ENCODE measurements at places on chromosomes 4 and X. TPM values are rescaled to one million over a fixed set of nuclear protein-coding genes. Genes with fewer than 3 reads are reported as not detected.

GRCh38 chr4:5220028-5220427 lies 168.7 kb downstream of the STK32B start:
- no peak for DNase-seq

GRCh38 chrX:2397229-2398063 lies 103.3 kb downstream of the DHRSX start:
- DNase-seq = no peak

DNA sequence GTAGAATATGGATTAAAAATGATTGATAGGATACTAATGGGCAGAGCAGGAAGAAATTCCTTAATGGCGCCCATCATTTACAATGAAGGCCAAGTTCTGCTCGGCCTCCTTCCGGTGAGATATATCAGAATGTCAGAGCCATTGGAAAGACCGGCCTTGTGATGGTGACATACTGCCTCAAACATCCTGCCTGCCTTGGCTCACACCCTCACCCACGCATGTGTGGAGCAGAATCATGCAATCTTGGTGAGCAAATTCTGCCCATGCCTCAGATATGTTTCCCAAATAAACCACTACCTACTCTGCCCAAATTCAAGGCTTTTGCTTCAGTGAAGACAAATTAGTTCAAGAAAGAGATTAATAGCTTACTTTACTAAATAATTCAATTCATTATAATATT lies 163.3 kb downstream of the MID1 start:
- peak; percentile 47 for DNase-seq

DNA sequence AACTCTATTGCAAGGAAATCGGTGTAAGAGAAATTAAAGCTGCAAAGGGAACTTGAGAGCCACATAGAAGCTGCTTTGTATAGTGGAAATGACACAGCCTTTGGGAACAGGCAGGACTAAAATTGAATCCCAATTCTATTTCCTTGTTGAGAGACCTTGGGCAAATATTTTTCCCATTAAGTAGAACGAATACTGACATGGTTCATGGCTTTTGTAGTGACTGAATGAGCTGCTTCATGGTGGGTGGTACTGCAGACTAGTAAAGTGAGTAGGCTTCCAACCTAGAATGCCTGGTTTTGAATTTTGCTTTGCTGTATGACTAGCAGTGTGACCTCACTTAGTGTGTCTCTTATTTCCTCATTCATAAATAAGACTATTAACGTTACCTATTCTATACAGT lies 182.2 kb upstream of the KCNIP4 start:
- DNase-seq = no peak

DNA sequence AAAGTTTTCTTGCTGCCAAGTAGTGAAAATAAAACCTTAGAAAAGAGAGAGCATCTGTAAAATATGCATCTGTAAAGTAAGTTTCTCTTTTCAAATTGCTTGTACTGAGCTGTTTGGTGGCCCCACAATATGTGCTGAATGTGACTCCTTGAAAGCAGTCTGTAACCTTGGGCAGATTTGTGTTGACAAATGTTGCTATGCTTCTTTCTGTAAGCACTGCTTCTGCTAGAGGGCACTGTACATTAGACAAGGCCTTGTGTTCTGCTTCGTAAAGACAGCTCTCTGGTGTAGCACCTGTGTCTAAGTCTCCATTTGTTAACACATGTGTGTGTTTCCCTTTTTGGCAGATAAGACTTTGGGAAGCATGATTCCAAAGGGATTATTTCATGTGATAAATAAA lies 56.6 kb upstream of the NRK start:
- no peak for DNase-seq

DNA sequence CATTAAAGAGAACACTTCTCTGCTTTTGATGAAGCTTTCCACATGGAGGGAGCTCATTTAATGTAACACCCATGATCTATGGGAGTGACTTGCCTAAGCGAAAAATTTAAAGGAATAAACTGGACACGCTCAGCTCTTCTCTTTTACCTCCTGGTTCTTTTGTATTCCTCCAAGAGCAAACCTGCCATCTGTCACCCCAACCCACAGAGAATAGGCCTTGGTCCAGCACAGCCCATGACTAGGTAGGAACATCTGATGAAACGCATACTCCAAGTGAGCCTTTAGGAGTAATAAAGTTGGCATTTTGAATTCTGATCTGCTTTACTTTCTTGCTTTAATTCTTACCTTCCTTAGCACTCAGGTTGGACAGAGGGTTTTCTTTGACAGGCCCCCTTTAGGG lies 389.0 kb downstream of the HNRNPD start:
- DNase-seq = no peak

GRCh38 chr4:184167576-184167975 lies 50.1 kb downstream of the ENPP6 start:
- DNase-seq = no peak

DNA sequence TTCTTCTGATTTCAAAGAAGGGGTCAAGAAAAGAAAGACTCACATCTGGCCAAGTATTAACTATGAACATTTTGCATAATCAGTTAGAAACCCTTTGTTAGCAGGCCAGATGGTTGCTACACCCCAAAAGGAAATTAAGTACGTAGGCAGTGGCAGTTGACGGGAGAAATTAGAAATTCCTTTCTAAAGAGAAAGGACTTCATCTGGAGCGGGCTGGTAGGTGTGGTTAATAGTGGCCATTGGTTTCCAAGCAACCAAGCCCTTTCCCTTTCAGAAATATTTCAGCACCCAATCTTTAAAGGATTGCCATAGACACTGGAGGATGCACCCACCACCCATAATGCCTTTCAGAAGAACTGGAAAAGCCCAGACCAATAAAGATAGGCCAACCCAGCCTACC lies 235.7 kb upstream of the LDB2 start:
- DNase-seq = no peak

DNA sequence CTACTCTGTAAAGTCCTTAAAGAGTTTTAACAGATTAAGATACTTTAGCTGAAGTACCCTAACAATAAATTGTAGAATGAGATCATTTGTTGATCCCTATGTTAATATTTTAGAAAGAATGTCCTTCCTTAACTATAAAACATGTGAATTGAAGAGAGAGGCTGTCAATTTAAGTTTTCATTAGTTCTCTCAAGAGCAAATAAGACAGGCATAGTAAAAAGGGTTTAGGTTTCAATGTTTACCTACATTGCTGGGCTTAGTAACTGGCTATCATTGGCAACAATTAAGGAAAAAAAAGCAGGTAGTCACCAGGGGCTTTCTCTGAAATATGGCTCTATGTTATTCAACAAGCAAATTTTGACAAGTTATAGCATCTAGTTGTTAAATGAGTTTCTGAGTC lies 91.5 kb downstream of the ATRX start:
- DNase-seq = no peak

DNA sequence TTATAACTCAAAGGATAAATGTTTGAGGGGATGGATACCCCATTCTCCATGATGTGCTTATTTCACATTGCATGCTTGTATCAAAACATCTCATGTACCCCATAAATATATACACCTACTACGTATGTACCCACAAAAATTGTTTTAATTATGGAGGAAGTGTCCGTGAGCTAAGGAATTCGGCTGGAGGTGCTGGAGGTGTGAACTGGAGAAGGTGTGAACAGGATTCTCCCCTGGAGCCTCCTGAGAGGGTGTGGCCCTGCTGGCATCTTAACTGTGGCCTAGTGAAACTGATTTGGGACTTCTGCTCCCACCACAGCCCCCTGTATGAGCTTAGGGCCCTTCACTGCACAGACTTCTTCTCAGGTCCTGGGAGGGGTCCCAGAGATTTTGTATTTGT lies 23.4 kb downstream of the PNMA6E start:
- no peak for DNase-seq

DNA sequence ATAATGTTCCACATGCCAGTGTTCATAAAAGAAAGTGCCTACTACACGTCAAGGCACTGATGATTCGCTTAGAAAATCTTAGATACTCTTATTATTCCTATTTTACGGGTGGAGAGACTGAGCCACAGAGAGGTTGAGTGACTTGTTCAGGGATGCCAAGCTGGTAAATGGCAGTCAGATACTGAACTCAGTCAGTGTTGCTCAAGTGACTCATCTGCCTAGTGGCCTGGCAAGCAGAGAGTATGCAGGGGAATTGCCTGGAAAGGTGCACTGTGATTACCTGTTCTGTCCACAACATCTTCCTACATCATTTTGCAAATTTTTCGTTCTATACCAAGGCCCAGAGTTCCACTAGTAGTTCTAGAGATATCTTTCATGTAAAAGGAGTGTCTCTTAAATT lies 68.4 kb downstream of the RAPGEF2 start:
- DNase-seq = no peak

- peak; percentile 39 for DNase-seq
Measured at GRCh38 chrX:130874751-130875150, 28.3 kb downstream of the ENOX2 start.

DNA sequence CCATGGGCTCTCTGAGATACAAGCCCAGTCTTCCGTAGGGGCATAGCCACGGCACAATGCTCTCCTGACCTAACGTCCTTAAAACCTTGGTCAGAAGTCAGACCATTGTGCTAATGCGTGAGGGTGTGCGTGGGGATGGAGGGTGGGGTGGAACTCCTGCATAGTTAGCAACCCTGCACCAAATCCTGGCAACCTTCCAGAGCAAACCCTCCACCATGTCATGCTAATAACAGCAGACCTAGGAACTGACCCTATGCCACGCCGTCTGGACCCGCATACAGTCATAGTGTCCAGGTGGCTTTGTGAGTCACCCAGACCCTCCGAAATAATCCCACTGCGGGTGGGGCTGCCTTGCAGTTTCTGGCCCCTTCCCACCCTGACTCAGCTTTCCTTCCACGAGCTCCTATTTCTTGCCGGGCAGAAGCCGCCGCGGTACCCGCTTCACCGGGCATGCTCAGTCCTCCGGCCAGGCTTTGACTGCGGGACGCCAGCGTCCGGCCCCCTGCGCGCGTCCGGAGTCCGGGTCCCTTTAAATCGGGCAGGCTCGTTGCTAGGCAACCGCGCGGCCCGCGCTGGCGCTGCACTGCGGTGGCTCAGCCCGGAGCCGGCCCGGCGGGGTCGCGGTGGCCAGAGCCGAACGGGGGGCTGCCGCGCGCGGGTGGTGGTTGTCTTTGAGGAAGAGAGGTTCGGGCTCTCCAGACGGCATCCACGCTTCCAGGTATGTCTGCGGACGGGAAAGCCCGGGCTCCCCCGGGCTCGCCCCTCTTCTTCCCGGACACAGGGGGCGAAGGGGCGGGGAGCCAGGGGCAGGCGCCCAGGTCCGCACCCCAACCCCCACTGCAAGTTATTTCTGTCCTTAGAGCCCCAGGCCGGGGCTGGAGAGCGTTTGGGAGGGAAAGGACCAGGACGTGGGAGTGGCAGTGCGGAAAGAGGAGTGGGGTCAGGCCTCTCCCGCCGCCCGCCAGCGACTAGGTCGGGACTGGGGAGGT lies at the start of gene CCDC160:
CCDC160 (plus strand) TSS at position 557 of the 989 bp plus-strand sequence. CDS start 7,619 bp downstream, outside the sequence.
- no peak for DNase-seq

- no peak for DNase-seq
Measured at GRCh38 chrX:154059231-154059630, 38.3 kb downstream of the MECP2 start.

GRCh38 chr4:108433832-108434231 lies 186.5 kb upstream of the RPL34 start:
- peak; percentile 69 for DNase-seq

DNA sequence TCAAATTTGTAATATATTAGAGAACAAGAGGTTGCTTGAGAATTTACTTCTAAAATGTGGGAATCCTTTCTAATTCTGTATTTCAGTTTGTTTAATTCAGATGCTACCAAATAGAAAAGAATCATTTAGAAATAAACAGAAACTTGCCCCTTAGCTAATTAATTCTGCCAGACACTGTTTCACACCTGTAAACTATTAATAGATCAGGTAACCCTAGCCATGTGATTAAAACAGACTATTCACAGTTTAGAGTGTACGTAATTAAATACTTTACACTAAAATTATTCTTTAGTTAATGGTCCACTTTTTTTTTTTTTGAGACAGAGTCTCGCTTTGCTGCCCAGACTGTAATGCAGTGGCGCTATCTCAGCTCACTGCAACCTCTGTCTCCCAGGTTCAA lies 124.0 kb downstream of the PTPN13 start:
- DNase-seq = no peak

GRCh38 chr4:36692586-36692985 lies 411.2 kb downstream of the DTHD1 start:
- DNase-seq = no peak

GRCh38 chr4:162360369-162361149 lies 196.8 kb upstream of the FSTL5 start:
- DNase-seq = no peak

DNA sequence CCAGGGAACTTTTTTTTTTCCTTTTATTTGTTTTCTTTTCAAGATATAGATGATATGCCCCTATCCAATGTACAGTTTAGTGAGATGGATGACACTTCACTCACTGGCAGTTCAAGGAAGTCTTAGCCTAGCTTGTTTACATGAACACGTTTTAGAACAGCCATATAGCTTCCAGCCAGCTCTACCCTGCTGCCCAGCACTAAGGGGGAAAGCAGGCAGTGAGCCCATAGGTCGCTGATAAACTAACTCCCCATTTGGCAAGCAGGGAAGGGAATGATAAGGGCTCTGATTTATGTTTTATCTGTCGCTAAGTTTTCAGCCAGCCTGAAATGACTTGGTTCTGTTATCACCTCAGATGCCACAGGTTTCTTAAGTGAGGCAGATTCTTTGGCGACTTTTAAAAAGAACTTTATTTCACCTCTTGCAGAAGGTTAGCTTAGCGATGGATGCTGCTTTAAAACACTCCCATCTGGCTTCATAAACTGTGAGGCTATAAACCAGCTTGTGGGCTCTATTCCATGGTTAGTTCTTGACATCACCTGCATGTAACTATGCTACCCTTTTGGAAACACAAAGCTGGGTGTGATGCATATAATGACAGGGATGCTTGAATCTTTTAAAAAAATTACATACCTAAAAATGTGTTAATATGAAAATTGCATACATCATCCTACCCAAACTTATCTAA lies 348.4 kb downstream of the FBXO8 start:
- peak; percentile 52 for DNase-seq

DNA sequence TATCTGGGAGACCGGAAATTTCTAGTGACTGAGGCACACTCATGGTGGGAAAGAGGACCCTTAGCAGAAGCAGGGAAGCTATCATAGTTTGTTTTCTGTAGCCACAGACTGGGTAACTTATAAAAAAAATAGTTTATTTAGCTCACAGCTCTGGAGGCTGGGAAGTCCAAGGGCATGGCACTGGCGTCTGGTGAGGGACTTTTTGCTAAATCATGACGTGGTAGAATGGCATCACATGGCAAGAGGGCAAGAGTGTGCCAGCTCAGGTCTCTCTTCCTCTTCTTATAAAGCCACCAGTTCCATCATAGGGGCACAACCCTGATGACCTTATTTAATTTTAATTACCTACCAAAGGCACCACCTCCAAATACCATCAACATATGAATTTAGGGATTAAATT lies 13.3 kb downstream of the APLN start:
- DNase-seq = no peak

DNA sequence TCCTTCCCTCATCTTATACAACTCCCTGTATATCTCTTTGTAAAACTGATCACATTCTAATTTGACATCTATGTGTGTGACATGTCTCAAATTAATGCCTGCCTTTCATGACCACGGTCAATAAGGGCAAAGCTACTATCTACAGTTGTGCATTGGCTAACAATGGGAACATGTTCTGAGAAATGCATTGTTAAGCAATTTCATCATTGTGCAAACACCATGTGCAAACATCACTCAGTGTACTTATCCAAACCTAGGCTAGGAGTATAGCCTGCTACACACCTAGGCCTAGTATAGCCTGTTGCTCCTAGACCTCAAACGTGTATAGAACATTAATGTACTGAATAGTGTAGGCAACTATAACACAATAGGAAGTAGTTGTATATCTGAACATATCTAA lies 95.0 kb downstream of the BANK1 start:
- DNase-seq = no peak

The CT45A5 gene
- not detected for total RNA-seq

The UCP1 gene
- not detected for total RNA-seq

The RRH gene
- not detected for total RNA-seq

The OCIAD2 gene
- total RNA-seq = 20.3 TPM

The TLL1 gene
- 1.5 TPM for total RNA-seq

The PDLIM3 gene
- 3.0 TPM for total RNA-seq

The SOX3 gene
- not detected for total RNA-seq

All from fibroblast of the aortic adventitia (primary cell).